Germinal center (tissue), 1 donor: ENCODE measurements at places on chromosomes 1 and 21.

GRCh38 chr21:21163904-21164303 lies 165.7 kb downstream of the NCAM2 start:
- DNase-seq, result peak; percentile 5

DNA sequence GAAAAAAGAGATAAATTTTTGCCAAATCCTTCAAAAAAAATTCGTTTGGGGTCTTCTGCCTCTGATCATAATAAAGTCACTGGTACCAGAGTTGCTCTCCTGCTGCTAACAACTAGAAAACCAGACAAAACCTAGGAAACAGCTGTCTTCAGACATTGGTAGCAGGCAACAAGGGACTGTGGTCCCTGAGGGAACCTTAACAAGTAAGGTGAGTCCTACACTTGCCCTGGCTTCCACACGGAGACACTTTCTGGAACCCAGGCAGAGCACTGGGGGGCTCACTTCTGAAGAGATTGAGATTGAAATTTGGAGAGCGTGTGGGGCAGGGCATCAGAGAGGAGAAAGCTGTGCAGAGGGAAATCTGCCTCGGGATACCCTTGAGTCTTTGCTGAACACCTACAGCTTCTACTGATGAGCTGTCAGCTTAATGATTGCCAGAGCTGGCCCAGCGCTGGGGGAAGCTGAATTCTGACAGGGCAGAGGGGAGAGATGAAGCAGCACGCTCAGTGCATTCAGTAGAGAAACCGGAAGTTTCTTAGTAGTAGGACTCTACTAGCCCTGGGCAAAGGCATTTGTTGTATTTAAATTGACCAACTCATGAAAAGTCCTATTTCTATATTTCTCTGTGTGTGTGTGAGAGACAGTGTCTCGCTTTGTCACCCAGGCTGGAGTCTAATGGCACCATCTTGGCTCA lies 18.5 kb upstream of the FAM89A start:
- DNase-seq, result no peak

DNA sequence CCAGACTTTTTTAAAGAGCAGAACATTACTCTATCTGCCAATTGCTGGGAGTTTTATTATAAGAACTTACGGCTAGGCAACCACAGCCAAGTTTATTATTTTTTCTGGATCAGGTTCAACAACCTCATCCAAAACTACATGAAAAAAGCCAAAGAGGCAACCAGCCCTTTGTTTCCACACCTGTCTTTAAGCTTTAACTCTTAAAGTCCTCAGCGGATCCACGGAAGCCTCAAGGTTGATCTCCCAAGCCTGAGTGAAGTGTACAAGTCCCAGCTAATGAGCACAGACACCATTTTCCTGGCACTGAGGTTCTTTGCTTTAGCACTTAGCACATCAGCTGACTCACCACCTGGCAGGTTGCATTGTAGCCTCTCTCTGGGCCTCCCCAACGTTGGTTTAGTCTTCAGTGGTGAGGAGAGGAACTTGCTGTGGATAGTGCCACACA lies 143.1 kb downstream of the TGFBR3 start:
- no peak for DNase-seq

GRCh38 chr1:21775550-21775914 lies 7.4 kb downstream of the USP48 start:
- no peak for DNase-seq

- no peak for DNase-seq
Observed at GRCh38 chr1:59243550-59243949, 53.3 kb upstream of the FGGY start.

DNA sequence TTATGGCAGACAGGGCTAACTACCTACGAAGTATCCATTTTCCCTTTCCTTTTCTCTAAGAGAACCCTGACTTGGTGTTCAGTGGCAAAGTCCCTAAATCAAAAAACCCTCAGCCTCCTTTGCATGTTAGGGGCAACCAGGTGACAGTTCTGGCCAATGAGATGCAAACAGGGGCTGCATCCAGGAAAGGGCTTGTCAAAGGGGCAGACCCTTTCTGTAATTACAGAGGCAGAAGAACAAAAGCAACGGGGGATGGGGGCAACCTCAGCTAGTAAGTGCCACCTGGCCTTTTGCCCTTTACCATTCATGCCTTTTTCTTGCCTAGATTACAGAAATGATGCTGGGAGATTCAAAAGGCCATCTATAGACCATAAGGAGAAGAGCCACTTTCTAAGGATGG lies 34.4 kb downstream of the GLUL start:
- no peak for DNase-seq

GRCh38 chr1:184150776-184151531 lies 99.4 kb downstream of the TSEN15 start:
- no peak for DNase-seq
